ENCODE measurements at places on chromosomes 6 and 20.

DNA sequence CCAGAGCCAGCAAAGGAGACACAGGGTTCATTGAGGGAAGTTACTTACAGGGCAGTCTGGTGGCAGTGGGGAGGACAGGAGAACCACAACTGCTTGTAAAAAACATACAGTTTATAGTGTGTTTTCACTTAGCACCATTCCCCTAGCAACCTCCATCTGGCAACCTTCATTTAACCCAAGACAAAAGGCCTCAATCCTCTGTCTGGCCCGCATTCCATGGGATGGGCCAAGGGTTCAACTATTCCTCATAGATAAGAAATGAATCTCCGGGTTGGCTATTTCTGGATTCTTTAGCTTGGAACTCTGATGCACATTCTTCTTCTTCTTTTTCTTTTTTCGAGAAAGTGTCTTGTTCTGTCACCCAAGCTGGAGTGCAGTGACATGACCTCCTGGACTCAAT, 26.3 kb upstream of the FYN start:
- DNase-seq = no peak

DNA sequence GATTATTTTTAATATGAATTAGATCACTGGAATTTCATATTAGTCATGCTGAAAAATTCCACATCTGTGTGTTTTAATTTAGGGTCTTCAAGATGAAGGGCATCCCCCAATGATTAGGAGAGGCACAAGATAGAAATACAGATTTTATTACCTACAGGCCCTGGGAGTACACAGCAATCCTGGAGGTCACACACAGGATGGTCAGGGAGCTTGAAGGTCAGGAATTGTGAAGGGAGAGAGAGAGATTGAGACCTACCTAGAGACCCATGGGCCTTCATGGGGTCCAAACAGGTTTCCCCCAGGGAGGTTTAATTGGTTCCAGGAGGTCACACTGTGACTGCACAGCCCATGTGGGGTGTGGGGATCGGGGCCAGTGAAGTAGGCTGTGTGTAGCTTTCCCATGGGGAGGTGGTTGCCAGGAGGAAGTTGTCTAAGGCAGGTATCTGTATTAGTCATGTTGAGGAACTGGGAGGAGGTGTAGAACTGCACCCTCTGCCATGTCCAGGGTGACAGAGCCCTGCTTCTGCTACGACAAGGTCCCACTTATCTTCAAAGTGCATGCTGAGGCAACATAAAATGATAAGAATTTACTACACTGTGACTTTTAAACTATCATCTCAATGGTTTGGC, 18.3 kb downstream of the SNX9 start:
- no peak for DNase-seq

DNA sequence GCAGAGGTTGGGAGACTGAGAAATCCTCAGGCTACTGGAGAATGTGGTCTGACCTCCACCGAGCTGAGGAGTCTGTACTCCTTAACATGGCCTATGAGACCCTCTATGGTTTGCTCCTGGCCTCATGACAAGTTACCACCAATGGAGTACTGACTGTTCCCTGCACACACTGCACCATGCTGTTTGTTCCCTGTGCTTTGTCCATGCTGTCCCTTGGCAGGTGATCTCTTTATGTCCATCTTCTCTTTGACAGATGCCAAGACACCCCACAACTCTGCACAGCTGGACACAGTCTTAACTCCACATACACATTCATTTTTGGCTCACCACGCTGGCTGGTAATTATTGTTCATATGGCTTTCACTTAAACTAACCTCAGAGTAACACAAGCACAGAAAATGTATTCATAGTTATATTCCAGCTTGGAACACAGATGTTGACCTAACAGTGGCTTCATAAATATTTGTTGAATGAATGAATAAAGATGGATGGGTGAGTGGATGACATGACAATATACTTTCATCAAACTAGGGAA, 258.0 kb downstream of the ATXN1 start:
- DNase-seq = no peak

DNA sequence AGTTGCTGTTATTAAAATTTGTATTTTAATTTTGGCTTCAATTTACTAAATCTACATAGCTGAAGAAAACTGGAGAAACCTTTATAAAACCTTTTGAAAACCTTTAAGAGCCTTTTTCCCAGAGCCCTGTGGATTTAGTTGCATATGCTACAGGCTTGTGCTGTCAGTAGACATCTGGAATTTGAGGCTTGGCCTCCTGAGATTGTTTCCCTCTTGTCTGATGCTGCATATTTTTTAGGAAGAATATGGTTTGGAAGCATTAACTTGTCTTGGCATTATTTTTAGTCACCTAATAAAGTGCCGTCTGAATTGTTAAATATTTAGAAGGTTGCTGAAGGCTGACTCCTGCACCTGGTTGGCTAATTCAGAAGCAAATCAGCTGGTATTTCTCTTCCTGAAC, 369.4 kb downstream of the UTRN start:
- DNase-seq = no peak

DNA sequence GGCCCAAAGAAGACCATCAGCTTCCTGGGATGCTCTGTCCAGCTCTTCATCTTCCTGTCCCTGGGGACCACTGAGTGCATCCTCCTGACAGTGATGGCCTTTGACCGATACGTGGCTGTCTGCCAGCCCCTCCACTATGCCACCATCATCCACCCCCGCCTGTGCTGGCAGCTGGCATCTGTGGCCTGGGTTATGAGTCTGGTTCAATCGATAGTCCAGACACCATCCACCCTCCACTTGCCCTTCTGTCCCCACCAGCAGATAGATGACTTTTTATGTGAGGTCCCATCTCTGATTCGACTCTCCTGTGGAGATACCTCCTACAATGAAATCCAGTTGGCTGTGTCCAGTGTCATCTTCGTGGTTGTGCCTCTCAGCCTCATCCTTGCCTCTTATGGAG, 5.1 kb downstream of the OR2H1 start:
- DNase-seq = no peak
